ENCODE measurements at places on chromosomes 7 and 10.
A peak's percentile ranks its signal among the peaks of the same experiment; 100 is the strongest.

DNA sequence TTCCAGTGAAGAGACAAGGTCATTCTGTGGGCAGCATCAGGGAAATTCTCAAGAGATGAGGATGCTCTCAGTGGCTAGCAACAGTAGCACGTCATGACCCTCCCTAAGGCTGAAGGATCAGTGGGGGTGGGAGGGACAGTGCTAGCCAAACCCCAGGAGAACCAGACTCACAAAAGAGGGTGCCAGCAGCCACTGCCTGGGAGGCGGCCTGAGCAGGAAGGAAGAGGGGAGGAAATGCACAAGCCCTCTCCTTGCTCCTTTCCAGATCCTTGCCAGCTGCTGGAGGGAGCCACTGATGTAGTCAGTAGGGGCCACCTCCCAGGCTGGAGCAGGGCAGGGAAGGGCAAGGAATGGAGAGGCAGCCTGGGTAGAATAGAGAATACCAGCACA lies 302.7 kb downstream of the RPS24 start:
- peak; percentile 73 for DNase-seq

- DNase-seq = no peak
Measured at GRCh38 chr7:50821457-50822008, 38.8 kb upstream of the GRB10 start.

DNA sequence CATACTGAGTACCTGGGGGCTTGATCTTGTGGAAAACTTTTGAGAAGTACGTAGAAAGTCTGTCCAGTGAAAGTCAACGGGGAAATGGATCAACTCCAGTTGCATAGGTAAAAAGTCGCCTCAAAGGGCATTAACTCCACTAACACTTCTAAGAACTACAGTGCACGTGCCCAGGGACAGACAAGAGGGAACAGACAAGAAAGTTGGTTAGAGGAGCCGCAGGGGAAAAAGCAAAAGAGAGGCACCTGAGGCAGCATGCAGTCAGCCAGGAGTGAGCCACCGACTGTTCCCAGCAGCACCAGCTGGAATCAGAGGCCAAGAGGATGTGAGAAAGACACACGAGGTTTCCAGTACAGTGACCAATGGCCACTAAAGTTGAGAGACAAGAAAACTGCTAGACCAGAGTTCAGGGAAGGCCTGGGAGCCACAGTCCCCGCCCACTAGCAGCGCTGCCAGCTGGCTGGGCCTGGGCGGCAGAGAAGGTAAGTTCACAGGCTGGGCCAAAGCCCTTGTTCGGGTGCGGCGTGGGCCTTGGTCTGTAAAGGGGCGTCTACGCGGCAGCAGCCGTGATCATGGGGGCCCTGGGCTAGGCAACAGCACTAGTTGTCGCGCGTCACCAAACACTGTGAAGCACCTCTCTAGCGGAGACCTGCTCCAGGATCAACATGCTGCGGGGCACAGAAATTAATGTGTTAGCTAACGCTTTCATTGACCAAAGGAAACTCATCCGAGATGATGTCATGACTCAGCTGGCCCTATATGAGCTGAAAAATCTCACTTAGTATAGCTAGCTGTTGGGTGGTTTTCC lies 14.0 kb downstream of the ITGB1 start:
- DNase-seq = no peak

DNA sequence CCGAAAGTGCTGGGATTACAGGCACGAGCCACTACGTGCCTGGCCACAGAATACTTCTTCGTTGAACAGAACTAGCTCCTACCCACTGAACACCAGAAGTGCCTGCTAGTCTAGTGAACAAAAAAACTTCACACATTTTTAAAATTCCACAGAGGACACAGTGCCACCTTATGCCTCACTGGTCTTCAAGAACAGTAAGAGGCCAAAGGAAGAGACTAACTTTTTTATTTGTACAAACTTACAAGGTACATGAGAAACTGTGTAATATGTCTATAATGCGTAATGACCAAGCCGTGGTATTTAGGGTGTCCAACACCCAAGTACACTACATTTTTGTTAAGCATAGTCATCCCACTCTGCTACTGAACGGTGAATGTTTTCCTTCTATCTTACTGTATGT lies 144.4 kb upstream of the PTER start:
- no peak for DNase-seq

GRCh38 chr7:157566631-157567006 lies 229.8 kb downstream of the DNAJB6 start:
- DNase-seq = no peak

- DNase-seq = peak; percentile 93
Measured at GRCh38 chr10:30433306-30433729, 666 bp upstream of the MAP3K8 start.

DNA sequence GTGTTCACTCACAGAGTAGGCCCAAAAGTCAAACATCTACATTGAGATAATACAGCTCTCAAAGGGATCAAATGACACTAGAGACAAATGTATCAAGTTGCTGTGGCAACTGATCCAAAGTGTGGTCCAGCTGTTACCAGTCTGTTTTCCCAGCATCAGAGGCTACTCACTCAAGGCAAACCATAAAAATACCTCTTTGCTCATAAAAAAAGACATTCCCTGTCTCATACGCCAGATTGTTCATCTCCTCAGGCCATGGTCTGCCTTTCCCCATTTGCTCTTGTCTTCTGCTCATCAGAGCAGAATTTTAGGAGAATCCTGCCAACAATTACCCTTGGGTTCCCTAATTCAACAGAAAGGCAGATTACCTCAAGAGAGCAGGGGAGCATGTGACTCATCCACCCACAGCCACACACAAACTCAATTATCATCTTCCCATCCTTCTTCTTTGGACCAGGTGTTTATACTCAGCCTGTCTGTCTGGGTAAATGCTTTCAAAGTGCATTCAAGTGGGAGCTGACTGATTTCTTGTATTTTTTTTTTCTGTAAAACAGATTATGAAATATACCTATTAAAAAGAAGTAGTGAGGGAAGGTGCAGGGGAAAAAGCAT lies 226.5 kb upstream of the HPS1 start:
- no peak for DNase-seq

GRCh38 chr7:157518514-157519175 lies 181.8 kb downstream of the DNAJB6 start:
- peak; percentile 5 for DNase-seq

GRCh38 chr7:48307041-48307714 lies 135.9 kb downstream of the ABCA13 start:
- DNase-seq = no peak

DNA sequence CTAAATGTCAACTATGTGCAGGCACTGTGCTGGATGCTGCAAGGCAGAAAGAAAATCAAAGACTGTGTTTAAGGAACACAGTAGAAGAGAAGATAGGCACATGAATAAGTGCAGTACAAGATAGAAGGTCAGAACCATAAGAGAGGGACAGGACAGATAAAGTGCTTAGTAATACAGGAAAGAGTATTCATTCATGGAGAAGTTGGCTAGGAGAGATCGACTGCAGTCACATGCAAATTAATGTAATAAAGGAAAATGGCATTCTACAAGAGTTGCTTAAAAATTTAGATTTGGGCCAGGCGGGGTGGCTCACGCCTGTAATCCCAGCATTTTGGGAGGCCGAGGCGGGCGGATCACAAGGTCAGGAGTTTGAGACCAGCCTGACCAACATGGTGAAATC lies 24.8 kb downstream of the KIF5B start:
- DNase-seq = no peak

GRCh38 chr7:92667816-92668535 lies 77.8 kb upstream of the FAM133B start:
- DNase-seq = no peak

Data from coronary artery (tissue), 2 donors.